ENCODE measurements at places on chromosomes 5 and 9.

DNA sequence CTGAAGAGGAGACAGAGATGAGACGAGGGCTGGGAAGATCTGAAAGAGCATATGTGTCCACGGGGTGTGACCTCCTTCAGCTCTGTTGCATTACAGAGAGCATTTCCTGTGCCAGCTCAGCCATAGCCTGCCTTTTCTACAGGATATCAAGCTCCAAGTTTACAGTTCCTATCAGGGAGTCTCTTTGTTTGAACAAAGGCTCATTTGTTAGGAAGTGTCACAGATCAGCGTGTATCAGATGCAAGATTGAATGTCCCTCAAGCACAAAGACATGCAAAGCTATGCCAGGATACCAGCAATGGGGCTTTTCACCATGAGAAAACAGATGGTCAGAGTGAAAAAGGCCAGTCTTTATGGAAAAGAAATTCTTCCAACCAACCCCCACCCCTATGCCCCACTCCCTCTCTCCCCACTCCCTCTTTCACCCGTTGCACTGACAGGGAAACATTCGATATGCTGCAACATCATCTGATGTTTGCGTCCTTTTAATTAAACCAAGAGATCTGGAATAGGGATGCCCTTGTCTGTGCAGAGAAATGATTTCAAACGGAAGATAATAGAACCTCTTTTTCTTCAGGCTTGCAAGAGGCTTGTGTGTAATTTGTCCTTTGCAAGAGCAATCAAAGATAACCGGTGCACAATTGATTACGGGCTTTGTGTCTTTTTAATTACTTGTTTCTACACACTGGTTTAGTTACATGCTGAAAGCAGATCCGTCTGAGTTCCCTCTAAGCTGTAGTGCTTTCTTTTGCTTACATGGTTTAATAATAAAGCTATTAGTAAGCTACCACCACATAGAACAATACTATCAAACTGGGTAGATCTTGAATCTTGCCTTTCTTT, 263.1 kb upstream of the RGMB start:
- DNase-seq = no peak

GRCh38 chr5:74684900-74685851, at the start of gene HEXB:
HEXB (plus strand) TSS chr5:74685233; CDS start chr5:74685261, 28 bp downstream.
- DNase-seq = peak; percentile 61

DNA sequence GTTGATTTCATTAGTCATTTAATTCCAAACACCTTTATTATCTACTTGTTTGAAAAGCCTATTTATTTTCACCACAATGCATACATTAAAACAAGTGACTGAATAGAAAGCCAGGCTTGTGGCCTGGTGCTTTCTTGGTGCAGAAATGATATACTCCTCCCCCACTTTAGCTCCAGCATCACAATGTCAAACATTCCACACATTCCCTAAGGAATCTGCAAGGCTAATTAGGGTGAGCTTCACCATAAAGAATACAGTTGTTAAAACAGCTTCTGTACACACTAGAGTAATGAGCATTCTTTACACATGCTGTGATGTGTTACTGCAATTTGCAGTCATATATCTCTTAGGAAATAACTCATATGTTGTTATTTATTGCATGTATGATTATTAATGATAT, 705.7 kb downstream of the CETN3 start:
- DNase-seq = no peak

DNA sequence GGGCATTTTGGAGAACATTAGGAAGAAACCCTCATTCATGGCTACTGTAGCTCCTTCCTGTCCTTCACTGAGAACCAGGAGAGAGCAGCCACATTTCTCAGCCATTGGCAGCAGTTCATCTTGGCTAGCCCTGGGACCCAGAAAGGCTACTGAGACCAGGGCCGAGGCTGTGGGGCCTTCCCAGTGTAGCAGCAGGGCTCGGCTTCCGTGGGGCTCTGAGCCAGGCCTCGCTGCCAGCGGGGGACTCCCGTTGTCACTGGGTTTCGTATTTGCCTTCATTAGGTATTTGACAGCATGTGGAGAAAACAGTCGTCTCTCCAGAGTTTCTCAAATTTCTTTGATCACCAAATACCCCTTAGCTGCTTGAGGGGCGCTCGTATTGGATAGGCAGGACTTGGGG, 37.3 kb upstream of the PRDM12 start:
- no peak for DNase-seq

DNA sequence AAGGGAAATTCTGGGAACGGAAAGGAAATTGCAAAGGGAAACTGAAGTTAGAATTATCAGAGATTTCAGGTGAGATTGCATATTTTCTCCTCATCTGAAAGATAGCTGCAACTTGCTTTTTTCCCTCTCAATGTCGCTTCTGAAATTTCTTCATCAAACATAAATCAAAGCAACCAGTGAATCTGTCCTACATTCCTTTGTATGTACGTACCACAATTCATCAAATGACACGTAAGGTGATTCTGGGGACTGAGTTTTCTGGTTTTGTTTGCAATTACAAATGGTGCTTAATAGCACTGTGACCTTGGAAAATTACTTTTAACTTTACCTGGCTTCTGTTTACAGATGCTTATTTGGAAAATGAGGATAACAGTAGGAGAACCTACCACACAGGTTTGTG, 21.9 kb upstream of the CNOT6 start:
- no peak for DNase-seq

- no peak for DNase-seq
Measured at GRCh38 chr9:6086006-6086655, 70.7 kb upstream of the RANBP6 start.

DNA sequence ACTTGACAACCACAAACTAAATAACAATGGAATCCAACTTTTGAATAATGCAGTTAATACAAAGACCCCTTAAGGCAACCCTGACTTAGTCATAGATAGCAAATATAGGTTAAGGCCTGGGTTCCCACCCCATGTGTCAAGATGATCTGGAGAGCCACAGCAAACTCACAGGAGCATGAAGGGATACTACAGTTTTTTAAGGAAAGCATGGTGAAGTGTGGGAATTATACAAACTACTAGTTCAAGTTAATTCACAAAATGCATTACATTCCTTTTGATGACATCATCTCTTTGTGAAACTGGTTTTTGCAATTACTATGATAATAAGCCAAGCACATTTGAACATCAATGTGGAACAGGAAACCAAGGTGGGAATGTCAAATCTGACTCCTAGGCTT, 50.6 kb downstream of the LHFPL2 start:
- no peak for DNase-seq

DNA sequence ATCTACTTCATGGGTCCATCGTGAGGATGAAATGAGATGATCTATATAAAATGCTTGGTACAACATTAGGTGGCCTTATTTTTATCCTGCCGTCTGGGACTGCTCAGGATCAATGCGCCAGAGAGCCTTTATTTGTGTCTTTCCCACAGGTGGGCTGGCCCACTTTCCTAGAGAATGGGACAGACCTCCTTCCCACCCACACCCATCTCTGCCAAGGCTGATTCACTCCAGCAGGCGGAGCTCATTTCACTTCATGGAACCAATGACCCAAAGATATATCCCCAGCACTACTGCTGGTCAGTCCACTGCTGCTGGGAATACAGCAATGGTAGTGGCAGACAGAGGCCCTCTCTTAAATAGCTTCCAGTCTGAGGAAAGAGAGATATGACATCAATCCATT, 35.7 kb downstream of the TGFBI start:
- no peak for DNase-seq

DNA sequence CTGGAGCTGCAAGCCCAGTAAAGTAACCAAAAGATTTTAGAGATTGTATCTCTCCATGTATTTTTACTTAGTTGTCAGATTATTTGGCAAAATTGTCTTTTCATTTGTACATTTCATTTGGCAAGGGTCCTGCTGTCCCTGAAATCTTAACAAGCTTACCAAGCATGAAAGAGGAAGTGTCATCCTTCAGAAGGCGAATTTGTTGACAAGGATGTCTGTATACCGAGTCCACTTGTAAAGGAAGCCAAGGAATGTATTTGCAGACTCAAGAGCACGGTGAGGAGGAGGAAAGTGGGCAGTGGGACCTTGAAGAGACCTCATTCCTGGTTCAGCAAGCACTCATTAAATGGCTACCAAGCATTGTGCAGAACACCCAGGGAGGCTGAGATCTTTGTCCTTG, 7.5 kb upstream of the OTULINL start:
- DNase-seq = no peak

DNA sequence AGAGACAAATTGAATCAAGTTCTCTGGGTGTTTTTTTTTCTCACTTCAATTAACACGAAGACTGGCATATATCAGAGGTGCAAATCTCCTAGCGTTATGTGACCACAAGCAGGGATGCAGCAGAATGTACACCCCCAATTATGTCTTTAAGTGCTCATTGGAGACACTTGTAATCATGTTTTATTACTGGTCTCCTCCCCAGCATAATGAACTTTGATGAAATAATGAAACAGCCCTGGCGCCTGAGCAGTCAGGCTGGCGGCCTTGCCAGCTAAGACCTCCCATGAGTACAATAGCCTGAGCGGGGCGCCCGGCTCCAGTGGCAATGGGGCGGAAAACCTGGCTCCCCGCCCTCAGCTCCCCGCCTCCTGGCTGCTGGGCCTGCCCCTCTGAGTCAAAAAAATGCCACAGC, 209.4 kb upstream of the MSX2 start:
- DNase-seq = no peak

- no peak for DNase-seq
Measured at GRCh38 chr9:36874261-36874660, 159.8 kb downstream of the PAX5 start.

DNA sequence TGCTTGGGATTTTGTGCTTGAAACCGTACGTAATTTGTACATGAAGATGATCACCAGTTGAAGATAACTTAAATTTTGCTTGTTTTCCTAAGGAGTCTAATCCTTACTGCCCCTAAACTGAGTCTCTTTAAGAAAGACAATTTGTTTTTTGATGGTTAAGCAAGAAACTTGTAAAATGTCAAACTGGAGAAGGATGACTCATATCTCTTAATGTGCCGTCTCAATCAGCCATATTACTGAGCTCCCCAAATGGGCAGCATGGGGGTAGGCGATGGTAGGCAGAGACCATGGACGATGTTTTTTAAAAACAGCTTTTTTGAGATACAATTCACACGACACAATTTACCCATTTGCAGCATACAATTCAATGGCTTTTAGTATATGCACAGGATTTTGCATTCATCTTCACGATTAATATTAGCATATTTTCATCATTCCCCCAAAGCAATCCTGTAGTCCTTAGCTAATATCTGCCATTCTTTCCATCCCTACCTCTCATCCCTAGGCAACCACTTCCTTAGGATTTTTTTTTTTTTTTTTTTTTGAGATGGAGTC, 14.3 kb downstream of the ARHGAP26 start:
- no peak for DNase-seq

DNA sequence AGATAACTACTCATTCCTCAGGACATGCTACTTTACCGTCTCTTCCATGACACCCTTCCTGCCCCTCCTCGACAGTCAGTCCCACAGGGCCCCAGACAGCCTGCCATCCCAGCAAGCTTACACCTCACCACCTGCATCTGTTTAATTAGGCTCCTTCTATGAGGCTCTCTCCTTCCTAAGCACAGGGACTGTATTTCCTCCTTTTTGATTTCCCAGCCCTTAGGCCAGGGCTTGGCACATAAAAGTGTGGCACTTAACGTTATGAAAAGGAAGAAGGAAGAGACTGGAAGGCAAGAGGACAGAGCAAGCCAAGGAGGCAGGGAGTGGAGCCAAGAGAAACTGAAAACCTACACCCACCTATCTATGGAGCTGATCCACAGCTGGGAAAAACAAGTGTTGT, 146.8 kb downstream of the SIL1 start:
- DNase-seq = no peak

- DNase-seq = no peak
Measured at GRCh38 chr9:109585796-109586195, 87.7 kb upstream of the PTPN3 start.

- DNase-seq = no peak
Measured at GRCh38 chr5:91383956-91384300, 811 bp upstream of the ARRDC3 start.

DNA sequence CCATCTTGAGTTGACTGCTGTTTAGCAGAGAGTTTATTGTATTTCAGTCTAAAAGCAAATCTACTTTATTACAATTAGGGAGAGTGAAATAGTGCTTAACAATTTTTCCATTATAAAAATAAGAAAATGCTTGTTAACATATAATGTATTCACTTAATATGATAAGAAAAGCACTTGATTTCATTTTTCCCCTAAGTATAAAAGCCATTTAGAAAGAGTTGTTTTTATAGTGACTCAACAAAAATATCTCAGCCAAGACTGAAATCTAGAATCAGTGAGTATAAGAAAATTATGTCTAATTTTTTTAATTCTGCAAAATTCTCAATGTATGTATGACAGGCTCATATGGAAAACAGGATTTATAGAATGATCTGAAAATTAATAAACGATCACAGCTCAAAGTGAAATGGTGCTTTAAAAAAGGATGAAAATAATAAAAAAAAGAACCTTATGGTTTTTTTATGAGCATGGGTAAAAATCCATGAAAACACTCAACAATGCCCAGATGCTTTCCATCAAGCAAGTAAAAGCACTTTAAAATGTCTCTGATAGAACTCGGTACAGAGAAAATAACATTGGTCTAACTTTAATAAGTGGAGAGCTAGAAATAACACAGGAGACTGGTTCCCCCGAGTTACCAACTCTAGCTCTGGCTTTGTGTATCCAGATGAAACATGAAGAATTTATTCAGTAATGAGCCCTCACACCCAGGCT, 1057.8 kb upstream of the WWC1 start:
- no peak for DNase-seq

GRCh38 chr9:1994180-1994579, 21.0 kb upstream of the SMARCA2 start:
- no peak for DNase-seq

GRCh38 chr9:4826417-4827166, 33.8 kb downstream of the RCL1 start:
- DNase-seq = no peak

DNA sequence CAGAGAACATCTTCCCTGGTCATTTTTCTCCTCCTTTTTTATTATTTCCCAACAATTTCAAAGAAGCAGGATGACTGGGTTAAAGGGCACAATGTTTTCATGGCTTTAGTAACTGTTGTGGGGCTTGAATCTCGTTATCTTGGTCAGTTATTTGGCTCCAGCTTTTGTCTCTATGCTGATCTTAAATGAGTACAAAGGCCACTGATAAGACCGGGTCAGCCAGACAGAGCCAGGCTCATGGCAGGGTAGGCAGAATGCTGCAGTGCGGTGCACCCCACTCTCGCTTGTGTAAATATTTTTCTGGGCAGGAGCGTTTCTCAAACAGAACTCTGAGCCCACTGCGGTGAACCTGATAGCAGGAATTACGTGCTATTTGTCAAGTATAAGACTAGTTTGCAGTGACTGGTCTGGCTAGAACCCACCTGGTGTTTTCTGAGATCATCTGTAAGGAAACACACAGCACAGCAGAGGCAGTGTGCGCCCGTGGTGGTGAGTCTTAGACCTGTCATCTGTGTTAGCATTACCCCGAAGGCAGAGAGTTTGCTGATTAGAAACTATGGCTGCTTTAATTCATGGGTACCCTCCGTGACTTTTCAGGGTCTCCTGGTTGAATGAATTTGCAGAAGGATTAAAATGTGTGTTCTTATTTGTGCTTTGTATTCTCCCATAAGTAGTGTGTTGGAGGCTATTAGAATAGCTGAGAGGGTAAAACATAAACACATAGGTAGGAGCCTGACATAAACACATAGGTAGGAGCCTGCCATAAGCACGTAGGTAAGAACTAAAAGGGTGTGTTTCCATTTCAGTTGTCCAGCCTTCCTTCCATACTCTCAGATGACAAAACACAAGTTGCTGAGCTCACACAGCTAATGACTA, 158.6 kb upstream of the DMRT1 start:
- no peak for DNase-seq

All from stimulated activated CD8-positive, alpha-beta memory T cell treated with anti-CD3 and anti-CD28 coated beads, Interleukin-7, amount 100 ng/mL, for 4 hours (primary cell).